ENCODE measurements at places on chromosomes 12 and 14.

DNA sequence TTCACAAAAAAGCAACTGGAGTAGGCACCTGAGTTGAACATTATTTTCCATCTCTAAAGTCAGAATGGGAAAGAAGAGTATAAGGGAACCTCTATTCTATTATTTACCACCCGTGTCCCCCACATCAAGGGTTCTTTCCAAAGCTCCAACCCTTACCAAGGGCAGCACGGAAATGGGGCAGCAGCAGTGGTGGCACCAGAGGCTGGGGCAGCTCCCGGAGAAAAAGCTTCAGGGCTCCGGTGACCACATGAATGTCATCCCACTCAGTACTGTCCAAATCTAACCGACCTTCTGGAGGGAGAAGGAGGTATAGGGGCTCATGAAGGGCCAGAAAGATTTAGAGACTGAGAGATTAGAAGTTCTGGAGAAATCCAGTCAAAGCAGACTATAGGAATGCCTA lies 5.8 kb downstream of the ARHGAP9 start:
- no peak overlapping the region for H3K27ac ChIP-seq
- no peak for DNase-seq
- H3K4me3 ChIP-seq: no peak overlapping the region
- H3K4me1 ChIP-seq: no peaks in the 10 kb centered on the region
- H3K36me3 ChIP-seq: no peaks in the 10 kb centered on the region

DNA sequence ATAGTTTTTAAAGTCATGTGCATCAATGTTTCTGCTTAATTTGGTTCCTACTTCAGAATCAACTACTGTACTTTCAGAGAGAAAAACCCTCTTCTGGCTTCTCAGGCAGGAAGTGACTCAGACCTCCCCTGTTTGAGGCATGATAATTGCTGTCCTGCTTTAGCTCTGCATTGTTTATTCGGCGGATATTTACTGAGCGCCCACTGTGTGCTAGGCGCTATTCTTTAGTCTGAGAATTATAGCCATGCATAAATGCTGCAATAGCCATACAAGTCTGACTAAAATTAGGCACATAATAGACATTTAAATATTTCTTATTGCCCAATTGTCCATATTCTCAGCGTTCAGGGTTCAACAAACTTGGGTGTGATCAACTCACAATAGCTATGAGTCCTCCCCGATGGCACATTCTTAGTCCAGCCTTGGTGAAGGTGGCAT lies 6.1 kb upstream of the AMIGO2 start:
- DNase-seq: peak; percentile 69
- peaks cover 76% of the 10 kb centered on the region for H3K4me1 ChIP-seq
- H3K27me3 ChIP-seq: no peaks in the 10 kb centered on the region
- 0 out of 2 replicates have a peak overlapping the region, but pooled peaks have one; percentile 5 for H3K27ac ChIP-seq
- H3K36me3 ChIP-seq: no peaks in the 10 kb centered on the region

DNA sequence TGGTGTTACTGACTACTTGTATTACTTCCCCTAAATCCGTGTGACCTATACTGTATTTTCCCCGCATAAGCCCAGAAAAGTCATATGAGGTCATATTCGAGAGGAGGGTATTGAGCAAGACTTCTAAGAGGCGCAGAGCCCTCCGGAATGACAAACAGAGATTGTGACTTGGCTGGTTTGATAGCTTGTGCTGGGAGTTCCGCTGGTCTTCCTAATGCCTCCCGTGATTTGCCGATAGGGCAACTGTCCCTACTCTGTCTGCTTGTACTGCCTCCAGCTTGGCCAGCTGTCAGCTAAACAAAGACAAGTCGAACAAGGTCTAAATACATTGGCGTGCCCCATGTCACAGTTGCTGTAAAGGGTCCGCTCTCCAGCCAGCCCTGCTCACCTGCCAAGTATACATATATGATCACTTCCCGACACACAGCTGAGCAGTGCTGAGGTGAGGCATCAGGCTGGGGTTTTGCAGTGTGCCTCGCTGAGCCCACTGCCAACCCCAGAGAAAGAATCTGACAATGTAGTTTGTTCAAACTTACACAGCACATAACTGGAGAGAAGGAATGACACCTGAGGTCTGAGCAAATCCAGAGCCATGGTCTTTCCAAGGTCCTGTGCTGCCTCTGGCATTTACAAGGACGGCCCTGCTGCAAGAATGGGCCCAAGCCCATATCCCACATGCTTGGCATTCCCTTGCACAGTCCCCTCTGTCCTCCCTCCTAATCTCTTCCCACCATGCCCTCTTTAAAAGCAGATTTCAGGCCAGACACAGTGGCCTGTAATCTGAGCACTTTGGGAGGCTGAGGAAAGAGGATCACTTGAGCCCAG lies 23.7 kb downstream of the LGMN start:
- H3K4me1 ChIP-seq: peaks cover 6% of the 10 kb centered on the region
- no peaks in the 10 kb centered on the region for H3K36me3 ChIP-seq
- H3K27ac ChIP-seq: no peak overlapping the region

GRCh38 chr14:64950889-64951288 lies 8.3 kb upstream of the GPX2 start:
- no peaks in the 10 kb centered on the region for H3K4me1 ChIP-seq
- H3K27ac ChIP-seq: no peak overlapping the region
- no peaks in the 10 kb centered on the region for H3K27me3 ChIP-seq
- no peak overlapping the region for H3K4me3 ChIP-seq
- H3K36me3 ChIP-seq: no peaks in the 10 kb centered on the region

- H3K4me1 ChIP-seq: peaks cover 7% of the 10 kb centered on the region
- no peaks in the 10 kb centered on the region for H3K27me3 ChIP-seq
- DNase-seq: no peak
- no peak overlapping the region for H3K27ac ChIP-seq
- no peaks in the 10 kb centered on the region for H3K36me3 ChIP-seq
These were observed 3.8 kb downstream of the ACSS3 start for GRCh38 chr12:81081726-81082125.

All from GM23248 (cell line).